ENCODE measurements at places on chromosomes 5 and 9.
A peak's percentile ranks its signal among the peaks of the same experiment; 100 is the strongest.

DNA sequence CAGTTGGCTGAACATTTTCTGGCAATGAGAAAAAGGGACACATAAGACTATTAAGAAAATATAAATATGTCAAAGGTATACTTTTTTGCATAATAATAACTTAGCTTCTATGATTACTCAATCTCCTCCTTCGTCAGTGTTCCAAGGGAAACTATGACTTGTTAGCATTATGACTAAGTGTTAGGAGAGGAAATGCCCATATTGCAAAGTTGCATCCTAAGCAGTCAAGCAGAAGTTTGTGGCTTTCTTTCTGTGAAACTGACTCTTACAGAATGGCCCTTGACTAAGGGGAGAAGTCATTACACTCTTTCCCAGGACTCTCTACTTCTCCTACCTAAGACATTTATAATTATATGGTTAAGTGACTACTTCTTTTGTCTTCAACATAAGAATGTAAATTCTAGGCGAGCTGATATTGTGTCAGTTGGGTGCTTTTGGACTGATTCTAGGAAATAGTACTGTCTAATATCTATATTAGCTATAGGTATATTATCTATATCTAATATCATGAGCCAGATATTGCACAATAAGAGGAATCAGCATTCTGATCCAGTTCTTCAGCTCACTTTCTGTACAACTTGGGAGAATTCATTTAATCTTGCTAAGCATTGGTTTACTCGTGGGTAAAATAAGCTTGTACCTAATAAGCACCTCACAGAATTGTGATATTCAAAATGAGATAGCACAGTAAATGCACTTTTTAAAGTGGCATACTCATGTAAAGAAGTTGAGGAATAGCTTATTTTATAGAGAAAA is 16.4 kb upstream of the SPINK6 start:
- peak; percentile 46 for DNase-seq

DNA sequence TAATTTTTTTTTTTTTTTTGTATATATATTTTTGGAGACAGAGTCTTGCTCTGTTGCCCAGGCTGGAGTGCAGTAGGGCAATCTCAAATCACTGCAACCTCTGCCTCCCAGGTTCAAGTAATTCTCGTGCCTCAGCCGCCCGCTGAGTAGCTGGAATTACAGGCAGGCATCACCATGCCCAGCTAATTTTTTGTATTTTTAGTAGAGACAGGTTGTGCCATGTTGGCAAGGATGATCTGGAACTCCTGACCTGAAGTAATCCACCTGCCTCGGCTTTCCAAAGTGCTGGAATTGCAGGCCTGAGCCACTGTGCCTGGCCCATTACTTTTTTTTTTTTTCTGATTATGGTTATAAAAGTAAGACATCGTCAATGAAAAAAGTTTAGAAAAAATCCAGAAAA is 84.0 kb upstream of the LMNB1 start:
- DNase-seq, result no peak

GRCh38 chr9:133524146-133524545 is 613 bp downstream of the MYMK start:
- DNase-seq, result no peak

DNA sequence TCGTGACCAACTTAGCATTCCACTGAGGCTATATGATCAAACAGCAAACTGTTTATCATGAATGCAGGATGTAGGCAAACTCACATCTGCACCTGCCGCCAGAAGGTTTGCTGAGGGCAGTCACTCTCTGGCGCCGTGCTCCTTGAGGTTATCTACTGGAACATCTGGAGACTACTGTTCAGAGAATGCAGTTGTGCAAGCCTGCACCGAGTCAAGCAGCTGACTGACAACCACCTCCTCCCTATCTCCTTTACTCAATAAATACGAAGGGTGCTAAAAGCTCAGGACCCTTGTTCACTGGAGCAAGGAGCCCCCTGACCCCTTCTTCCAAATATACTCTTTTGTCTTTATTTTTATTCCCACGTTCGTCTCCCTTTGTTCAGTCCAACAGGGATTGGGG is 27.1 kb downstream of the CCDC125 start:
- DNase-seq, result no peak

DNA sequence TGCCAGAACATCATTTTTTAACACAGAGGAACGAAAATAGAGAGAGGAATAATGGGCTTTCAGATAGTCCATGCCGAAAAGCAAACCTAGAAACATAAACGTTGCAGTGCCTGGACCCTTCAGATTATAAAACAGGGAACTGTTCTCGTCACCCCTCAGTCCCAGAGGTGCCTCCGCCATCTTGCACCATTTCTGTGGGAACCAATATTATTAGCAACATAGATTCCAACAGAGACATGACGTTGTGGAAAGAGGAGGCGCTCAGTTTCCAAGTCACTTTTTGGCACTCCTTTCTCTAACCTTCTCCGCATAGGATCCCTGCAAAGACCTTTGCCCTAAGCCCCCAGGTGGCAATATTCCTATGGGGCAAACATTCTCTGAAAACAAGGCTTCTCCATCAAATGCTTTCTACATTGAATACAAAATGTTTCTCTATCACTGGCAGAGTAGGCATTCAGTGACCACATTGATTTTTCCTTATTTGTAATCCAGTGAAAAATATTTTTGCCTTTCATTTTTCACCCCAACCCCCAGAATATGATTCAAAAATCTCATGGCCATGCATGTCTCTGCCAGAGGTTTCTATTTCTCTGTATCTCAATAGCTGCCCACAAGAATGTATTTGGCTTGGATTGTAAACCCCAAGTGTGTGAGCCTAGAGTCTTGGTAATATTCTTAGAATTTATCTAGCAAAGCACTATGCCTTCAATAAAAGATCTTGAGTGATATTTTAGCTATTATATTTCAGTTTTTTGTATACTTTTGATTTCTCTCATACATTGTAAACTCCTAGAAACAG is 500.8 kb upstream of the WWC1 start:
- peak; percentile 72 for DNase-seq

DNA sequence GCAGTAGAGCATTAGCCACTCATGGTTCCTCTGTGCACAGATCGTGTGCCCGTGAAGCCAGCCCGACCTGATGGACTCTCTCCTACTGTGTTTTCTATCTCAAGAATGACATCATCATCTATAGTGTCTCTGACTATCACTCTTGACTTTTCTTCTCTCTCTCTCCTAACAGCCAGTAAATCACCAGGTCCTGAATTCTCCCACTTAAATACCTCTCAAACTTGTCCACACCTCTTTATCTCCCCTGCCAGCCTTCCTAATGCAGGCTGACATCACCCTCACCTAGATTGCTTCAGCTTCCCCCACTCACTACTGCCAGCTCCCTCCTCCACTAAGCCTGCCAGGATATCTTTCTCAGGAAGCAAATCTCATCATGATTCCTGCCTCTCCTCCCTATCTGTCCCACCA is 90.6 kb upstream of the MIER3 start:
- no peak for DNase-seq

DNA sequence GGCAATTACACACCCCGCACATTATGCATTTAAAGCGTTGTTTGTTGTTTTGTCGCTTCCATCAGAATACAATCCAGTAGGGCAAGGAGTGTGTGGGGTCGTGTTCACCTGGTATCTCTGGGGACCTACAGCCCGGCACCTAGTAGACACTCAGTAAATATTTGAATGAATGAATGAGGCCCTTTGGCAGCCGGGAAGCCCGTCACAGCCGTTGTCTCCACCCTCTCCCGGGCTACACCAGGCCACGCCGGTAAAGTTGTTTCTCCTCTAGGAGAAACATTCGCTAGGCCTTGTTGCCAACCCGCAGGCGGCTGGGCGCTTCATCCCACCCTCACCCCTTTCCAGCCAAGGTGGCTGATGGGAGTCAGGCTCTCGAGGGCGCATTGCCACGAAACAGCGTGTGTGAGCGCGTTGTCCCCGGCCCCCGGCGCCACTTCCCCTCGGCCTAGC is 876 bp upstream of the JAK2 start:
- no peak for DNase-seq

DNA sequence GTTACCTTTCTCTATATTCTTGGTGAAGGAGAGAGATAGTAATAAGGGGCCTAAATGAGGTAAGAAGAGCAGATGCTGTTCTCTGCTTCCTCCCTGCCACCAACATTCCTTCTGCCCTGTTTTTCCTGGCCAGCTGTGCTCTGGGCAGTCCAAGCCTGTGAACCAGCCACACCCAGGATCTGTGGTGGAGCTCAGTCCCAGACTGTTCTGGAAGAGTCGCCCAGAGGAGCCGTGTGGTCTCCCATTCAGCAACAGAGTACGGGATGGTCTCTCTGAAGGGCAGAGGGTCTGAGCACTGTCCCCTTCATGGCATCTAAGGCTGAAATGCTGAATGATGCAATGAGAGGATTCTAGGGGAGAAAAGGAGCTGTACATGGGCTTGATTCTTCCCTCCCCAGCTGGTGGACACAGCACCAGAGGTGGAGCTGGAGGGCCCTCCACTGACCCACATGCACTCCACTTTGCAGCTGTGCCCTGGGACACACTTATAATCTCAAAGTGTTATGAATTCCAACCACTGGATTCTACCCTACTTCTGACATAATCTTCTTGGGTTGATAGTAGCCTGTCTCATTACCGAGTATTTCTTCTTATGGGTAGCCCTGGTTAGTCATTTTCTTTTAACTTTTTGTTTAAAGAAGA is 70.8 kb upstream of the RPS23 start:
- DNase-seq, result peak; percentile 80
